ENCODE measurements at places on chromosomes 16 and 17.
A peak's percentile ranks its signal among the peaks of the same experiment; 100 is the strongest.

GRCh38 chr16:5776876-5777275 lies 679.3 kb upstream of the EEF2KMT start:
- DNase-seq = no peak

GRCh38 chr16:47026492-47026891 lies 53.0 kb upstream of the DNAJA2 start:
- DNase-seq = no peak

GRCh38 chr17:75266316-75267152 lies 4.5 kb downstream of the MIF4GD start:
- no peak for DNase-seq

DNA sequence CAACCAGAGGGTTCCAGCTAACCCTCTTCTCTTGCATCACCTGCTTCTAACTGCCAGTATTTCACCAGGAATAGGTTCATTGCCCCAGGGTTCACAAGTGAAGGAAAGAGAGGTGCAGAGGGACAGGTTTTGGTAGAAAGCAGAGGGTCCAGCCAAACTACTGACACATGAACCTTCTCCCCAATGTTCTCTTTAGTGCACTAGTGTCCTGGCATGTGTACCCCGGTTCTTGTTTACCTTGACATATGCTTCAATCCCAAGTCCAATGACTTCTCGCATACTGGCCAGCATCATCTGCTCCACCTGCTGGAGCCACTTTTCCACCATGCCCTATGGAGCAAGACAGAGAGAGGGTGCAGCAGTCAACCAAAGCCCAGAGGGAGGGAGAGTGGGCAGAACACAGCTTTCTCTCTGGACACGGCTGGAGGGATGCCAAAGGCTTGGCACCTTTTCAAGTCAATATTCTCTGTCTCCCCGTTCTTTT lies 90.6 kb downstream of the DNAH3 start:
- no peak for DNase-seq

- DNase-seq = no peak
Observed at GRCh38 chr16:19766554-19766884, 48.4 kb downstream of the IQCK start.

GRCh38 chr17:29682987-29683386 lies 60.3 kb upstream of the CORO6 start:
- DNase-seq = no peak

- DNase-seq = no peak
Observed at GRCh38 chr17:42192189-42193126, 1.8 kb downstream of the GHDC start.

DNA sequence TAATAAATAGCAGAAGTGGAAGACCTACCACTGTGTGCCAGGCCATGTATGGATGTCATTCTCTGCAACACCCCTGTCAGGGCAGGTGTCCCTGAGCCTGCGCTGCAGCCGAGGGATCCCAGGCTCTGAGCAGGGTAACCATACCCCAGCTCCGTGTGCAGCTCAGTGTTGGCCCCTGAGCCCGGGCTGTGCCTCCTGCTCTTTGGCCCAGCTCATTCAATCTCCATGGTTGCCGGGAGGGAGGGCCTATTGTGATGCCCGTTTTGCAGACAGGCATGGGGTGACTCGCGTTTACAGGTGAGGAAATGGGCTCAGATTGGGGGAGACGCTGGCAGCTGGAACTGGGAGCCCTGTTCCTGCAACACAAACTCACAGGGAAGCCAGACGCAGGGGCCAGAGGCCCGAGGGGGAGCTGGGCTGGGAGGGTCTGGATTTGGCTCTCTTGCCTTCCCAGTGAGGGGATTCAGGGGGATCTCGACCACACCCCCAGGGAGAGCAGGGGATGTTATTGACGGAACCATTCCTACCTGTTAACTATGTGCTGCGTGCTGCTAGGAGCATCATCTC lies 190.5 kb downstream of the IRF8 start:
- DNase-seq = no peak

DNA sequence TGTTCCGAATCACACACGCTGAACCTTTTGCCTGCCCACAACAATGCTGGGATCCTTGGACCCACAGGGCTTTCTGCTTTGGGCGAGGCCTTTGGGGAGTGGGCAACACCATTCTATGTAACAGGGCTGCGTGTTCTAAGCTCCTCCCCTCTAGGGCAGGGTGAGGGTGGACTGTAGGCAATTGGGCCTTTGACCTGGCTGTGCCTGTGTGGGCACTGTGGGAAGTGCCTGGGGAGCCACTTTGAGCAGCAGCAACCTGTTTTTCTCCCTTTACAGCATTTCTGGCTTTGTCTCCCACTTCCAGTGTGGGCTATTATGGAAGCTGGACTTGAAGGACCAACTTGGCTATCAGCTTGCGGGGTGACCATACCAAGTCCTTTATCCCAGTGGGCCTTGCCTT lies 128.9 kb upstream of the WSCD1 start:
- DNase-seq = no peak

DNA sequence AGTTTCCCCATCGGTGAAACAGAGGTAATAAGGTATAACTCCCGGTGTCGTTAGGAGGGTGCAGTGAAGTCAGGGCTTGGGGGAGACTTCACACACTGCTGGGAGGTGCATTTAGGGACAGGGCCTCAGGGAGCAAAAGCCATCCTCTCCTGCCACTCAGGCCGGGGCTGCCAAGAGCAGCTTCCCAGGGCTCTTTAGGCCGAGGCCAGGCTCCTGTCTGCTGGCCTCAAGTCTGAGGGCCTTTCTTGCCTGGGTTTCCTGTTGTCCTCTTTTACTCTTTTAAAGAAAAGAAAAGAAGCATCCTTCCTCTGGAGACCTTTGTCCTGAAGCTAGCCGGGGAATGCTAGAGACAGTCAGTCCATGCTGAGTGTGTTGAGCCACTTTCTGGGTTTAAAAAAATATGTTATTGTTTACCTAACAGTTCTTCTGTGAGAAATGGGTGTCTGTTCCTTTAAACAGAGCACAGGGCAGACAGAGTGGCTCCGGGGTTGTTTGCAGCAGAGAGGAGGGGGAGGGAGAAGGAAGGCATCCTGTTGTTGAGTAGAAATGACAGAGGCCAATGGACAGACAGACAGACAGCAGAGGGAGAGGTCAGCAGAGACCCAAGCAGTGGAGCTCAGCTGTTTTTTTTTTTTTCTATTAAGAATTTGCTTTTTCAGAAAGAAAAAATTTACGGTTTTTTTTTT lies 79.1 kb downstream of the C17orf67 start:
- DNase-seq = no peak

- DNase-seq = no peak
Observed at GRCh38 chr17:427327-427726, 74.7 kb upstream of the RPH3AL start.

- DNase-seq = no peak
Observed at GRCh38 chr17:15351925-15352324, 10.5 kb upstream of the TEKT3 start.

DNA sequence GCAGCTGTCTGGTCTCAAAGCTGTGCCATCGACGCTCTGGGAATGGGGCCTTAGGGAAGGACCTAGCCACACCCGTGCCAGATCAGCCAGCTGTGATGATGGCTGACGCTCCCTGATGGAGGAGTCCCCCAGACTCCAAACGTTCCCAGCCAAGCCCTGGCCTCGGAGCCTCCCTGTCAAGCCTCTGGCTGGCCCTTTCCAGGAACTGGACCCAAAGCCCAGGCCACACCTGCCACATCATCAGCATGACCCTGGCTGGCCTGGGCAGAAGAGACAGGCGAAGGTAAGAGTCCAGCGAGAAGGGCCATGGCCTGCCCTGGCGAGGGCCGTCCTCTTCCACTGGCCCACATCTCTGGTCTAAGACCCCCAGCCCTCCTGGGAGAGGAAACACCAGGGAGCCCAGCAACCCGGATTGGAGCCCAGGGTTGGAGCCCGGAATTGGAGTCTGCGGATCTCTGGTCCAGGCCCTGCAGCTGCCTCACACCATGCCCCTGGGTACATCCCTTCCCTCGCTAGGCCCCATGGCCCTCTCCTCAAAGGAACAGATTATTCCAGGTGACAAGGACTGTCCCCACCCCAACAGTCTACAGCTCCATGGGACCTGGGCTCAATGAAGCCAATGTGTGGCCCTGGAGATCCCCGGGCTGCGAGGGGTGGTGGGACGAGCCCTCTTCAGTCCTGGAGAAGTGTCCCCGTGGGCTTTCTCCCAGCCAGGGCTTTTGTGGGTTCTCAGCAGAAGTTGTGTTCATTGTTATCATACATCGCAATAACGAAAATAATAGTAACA lies 105.1 kb upstream of the TNRC6C start:
- no peak for DNase-seq

- no peak for DNase-seq
Observed at GRCh38 chr17:41638941-41639340, 14.6 kb upstream of the KRT17 start.

- no peak for DNase-seq
Observed at GRCh38 chr17:27748360-27748825, 51.9 kb downstream of the NOS2 start.

DNA sequence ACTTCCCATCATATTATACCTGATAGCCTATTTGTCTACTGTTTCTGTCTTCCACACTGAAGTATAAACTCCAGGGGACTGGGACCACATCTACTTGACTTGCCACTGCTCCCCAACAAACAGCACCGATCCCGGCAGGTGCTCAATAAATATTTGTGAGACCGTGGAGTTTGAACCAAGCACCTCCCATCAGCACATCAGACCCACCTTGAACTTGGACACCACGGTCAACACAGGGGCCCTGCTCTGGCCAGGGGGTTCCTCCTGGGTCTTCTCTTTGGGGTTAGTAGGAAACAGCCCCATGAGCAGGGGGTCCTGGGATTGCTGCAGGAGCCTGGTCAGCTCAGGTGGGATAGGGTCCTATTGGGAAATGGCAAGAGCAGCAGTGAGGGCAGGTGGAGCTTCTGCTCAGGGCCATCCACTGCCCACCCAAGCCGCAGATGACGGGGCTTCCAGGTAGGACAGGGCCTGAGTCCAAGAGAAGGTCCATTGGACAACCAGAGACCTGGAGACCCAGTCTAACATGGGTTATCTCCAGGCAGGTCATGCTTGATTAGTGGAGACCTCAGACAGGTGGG lies 19.9 kb downstream of the ZNHIT3 start:
- no peak for DNase-seq

DNA sequence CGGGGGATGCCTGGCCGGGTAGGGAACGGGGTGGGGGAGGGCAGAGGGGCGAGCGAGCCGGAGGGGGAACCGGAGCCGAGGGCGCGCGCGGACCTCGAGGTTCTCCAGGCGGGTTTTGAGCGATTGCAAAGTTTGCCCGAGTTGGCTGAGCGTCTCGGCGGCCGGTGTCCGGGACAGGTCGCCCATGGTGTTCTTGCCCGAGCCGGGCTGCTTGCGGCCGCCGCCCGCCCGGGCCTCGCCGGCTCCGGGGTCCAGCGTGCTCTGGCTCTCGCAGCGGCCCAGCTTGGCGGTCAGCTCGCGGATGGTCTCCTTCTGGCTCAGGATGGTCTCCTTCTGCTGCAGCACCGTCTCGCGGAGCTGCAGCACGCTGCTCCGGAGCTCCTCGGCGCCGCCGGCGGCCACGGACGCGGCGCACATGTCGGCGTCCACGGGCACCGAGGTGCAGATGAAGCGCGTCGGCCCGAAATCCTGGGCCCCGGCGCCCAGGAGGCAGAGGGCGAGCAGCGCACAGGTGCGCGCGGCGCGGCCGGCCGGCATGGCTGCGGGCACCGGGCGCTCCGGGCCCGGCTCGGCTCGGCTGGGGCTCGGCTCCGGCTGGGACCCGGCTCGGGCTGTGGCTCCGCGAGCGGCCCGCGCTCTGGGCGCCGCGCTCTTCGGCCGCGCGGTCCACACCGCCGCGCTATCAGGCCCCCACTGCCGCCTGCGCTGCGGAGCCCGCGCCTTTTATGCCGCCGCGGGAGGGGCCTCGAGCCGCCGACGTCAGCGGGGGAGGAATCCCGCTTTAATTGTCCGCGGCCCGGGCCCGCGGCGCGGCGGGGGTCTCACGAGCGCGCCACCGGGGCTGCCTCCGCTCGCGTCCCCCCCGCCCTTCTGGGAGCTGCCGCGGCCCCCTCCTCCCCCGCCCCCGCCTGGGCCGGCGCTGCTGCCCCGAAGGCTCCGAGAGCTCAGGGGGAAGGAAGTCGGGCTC lies at the start of gene NPTX1:
Gene NPTX1, minus strand, starts transcription at position 698 of the 967 bp plus-strand sequence. Its CDS starts 161 bp downstream, at position 537.
- no peak for DNase-seq

- DNase-seq = no peak
Observed at GRCh38 chr16:11581678-11582077, 5.0 kb downstream of the LITAF start.

GRCh38 chr17:77196251-77196650 lies 55.5 kb downstream of the SEC14L1 start:
- DNase-seq = no peak

DNA sequence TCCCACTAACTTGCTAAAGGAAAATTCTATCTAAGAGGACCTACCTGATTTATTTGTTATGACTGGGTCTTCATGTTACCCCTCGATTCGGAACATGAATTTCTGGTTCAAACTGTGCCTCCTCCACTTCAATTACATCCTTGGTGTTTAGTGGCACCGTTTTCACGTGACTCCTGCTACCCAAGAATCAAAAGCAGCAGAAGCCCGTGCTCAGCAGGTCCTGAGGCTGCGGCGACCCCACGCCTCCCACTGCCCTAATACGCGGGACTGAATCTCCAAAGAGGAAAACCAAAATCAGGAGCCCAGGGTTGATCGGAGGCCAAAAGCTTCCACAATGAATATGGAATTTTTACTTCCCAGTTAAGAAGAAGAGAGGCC lies 94.0 kb upstream of the METRNL start:
- no peak for DNase-seq

- DNase-seq = no peak
Observed at GRCh38 chr17:44738214-44738906, 20.4 kb upstream of the ADAM11 start.

GRCh38 chr16:83831456-83831987 lies 23.7 kb downstream of the HSBP1 start:
- no peak for DNase-seq

DNA sequence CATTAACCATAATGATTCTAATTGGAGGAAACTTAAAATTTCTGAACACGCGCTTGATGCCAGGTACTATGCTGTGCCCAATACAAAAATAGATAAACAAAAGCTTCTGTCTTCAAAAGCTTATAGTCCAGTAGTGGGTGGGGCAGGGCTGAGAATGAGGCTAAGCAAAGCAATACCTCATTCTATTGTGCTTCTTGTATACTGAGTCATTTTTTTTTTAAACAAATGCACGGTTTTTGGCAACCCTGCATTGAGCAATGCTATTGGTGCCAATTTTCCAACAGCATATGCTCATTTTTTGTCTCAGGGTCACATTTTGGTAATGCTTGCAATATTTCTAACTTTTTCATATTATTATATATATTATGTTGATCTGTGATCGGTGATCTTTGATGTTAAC lies 34.7 kb upstream of the HNF1B start:
- no peak for DNase-seq

GRCh38 chr16:56357241-56357764 lies 68.0 kb downstream of the AMFR start:
- DNase-seq = no peak

- peak; percentile 10 for DNase-seq
Observed at GRCh38 chr17:9522074-9522473, 53.5 kb downstream of the STX8 start.

DNA sequence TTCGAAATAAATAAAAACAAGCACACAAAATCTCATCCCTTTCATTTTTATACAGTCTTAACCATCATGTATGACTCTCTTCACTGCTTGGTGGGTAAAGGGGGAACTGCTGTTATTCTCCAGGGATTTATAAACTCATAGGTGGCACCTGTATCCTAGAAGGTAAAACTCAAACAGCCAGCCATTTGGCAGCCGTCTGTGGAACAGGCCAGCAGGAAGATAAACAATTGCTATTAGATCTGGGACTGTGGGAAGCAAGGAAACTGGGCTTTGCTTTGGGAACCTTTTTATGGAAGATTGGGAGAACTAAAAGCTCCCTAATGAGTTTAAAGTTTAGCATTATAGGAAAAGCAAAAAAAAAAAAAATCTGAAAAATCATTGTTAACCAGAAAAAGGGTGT lies 126.0 kb downstream of the TANGO6 start:
- DNase-seq = no peak

GRCh38 chr17:45228763-45229539 lies 7.3 kb downstream of the FMNL1 start:
- no peak for DNase-seq
